CD4-positive, alpha-beta memory T cell (primary cell): ENCODE measurements at places on chromosomes 5 and 9.

DNA sequence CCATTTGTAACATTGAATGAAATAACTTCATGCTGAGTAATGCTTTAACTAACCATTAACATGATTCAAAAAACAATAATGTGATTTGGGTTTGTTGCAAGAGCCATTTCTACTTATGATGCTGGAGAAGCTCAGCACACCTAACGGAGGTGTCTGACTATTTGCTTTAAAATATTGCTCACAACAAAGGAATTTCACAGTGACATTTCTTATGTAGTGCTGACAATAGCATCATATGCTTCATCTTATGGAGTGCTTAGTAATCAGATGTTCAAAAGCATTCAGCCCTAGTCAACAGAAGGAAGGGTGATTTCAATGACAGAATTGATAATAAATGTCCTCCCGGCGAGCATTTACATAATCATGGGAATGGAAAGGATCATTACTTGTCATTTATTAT is 1003.3 kb upstream of the COX7C start:
- DNase-seq: no peak

DNA sequence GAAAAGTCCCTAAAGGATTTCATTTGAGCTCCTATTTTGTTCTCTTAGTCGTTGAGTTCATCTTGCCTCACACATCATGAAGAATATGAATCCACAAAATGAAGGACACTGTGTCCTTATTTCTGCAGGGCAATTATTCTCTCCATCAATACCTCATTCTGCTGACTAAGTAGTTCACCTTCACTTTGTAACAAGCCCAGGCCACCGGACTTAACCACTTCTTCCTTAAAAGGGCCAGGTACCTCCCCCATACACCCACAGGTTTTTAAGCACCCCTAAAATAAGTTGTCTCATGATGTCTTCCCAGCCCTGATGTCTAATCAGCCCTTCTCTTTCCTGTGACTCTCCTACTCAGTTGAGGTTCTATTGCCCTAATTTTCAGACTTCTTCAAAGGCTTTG is 67.1 kb upstream of the PLPP6 start:
- DNase-seq: no peak

- no peak for DNase-seq
Observed at GRCh38 chr9:109020581-109021511, 7.5 kb upstream of the CTNNAL1 start.

DNA sequence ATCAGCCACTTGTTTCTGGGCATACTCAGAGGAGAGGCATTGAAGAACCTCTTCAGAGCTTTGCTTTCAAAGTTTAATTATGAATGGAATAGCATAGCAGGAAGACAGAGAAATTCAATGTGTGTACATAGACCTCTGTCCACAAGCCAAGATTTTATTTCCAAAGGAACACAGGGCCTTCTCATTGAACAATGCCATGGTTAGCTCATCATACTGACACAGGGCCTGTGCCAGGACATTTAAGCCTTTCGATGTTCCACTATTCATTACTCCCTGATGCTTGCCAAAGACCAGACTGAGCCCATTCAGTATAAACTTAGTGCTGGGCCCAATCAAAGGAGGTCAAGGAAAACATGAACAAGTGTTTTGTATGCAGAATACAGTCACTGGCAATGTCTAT is 280.8 kb downstream of the FBXL17 start:
- DNase-seq: no peak

GRCh38 chr5:179776411-179776938 is 17.3 kb upstream of the LTC4S start:
- no peak for DNase-seq
